ENCODE measurements at places on chromosomes 16 and 17.

GRCh38 chr17:39921323-39921722 is 2.9 kb upstream of the GSDMB start:
- DNase-seq, result no peak

DNA sequence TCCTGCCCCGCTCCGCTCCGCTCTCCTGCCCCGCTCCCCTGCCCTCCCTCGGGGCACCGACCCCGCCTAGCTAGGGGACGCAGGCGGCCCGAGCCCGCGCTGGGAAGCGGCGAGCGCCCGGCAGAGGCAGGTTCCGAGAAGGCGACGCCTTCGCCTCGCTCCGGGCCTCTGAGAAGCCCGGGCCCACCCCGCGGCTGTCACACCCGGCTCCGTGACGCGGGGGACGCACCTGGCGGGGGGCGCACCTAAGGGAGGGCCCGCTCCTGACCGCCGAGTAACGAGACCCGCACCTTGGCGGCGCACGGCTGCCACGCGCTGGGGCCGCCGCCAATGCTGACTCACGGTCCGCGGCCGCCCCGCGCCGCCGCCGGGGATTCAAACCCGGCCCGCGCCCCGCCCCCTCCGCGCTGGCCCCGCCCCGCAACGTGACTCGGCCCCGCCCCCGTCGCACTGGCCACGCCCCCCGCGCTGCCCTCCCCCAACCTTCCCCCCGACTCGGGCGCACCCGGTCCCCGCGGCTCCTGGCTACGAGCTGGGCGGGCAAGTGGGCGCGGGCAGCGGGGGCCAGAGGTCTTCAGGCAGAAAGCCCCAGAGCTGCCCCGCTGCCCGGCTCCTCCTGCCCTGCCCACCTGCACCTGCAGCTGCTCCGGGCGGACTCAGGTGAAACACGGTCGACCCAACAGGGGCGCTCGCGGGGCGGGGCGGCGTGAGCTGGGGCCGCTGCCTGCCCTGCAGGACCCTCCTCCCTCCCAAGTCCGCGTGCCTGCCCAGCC is 27.8 kb downstream of the GNPTG start:
- peak; percentile 56 for DNase-seq

GRCh38 chr17:33342025-33342424 is 48.9 kb upstream of the ASIC2 start:
- DNase-seq, result no peak

DNA sequence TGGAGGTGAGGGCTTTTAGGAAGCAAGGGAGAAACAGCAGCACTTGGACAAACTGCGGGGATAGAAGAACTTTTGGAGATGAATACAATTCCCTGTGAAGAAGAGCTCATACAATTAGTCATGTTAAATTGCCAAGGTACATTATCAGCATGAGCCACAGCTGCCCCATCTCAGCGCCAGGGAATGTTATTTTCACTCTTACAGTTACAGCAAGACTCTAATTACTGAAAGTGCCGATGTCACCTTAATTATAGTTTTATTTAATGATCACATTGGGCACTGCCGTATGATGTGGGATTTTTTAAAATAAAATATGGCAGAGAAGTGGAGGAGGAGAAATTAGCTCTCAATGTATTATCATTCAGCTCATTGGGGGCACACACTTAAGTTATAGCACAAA is 144.8 kb upstream of the MON1B start:
- no peak for DNase-seq

DNA sequence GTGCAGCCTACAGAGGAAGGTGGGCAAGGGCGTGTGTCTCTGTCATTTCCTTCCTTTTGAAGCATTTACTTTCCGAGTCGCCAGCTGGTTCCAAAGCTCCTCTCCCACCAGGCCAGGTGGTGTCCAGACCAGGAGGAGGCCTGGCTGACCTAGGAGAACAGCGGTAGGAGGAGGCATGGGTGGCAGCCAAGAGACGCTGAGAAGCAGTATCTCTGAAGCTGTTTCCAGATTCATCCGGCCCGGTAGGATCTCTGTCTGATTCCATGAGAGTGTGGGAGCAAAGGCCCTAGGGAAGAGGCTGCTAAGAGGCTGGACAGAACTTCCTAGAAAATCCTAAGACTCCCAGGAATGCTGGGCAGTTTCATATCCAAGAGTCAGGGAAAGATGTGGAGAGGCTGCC is 20.3 kb downstream of the MEOX1 start:
- no peak for DNase-seq

GRCh38 chr16:30342751-30343490 is 12.2 kb downstream of the CD2BP2 start:
- DNase-seq, result no peak

- no peak for DNase-seq
These were observed 7.8 kb upstream of the MYH8 start for GRCh38 chr17:10429421-10430045.

- DNase-seq, result no peak
These were observed 193.6 kb downstream of the CPPED1 start for GRCh38 chr16:12609937-12610699.

- no peak for DNase-seq
These were observed 29.2 kb upstream of the CBFA2T3 start for GRCh38 chr16:89006036-89006752.

DNA sequence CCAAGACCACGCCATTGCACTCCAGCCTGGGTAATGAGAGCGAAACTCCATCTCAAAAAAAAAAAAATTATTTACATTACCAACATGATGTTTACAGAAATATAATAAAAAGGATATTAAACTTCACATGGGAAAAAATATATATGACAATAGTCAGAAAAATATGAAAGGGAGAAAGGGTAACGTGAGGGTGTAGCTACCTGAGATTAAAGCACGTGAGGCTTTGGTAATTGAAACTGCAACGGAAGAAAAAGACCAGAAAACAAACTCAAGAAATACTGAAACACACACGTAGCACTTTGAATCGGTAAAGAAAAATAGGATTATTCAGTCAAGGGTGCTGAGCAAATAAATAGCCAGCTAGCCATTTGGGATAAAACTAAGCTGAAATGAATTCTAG is 53.6 kb downstream of the CYTH1 start:
- no peak for DNase-seq

GRCh38 chr16:76665571-76666275 is 388.5 kb downstream of the CNTNAP4 start:
- no peak for DNase-seq

DNA sequence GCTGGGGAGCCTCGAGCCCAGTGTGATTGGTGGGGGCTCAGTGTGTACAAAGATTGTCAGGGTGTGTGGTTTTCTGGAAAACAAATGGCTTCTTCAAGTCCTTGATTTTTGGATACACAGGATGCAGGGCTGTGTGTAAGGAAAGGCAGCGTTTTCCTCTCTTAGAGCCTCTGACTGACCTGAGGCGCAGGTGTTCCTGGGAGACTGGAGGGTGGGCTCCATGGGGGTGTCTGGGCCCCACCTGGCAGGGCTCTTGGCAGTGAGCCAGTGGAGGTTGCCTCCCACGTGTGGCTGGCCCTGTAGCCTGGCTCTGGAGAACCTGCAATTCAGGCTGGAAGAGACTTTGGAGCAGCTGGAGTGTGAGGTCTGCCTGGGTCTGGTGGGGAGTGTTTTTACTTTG is 5.0 kb downstream of the FOXK2 start:
- no peak for DNase-seq

GRCh38 chr16:53565296-53565863 is 62.4 kb upstream of the AKTIP start:
- DNase-seq, result no peak

- no peak for DNase-seq
These were observed 111.9 kb downstream of the XYLT1 start for GRCh38 chr16:17358846-17359245.

GRCh38 chr17:6456914-6457687 is 12.8 kb downstream of the PIMREG start:
- peak; percentile 64 for DNase-seq

GRCh38 chr16:10256784-10257641 is 74.8 kb upstream of the GRIN2A start:
- DNase-seq, result peak; percentile 20

GRCh38 chr17:18946536-18946935 is 5.4 kb upstream of the SLC5A10 start:
- no peak for DNase-seq

GRCh38 chr17:8326511-8327302 is 12.9 kb upstream of the ODF4 start:
- peak; percentile 52 for DNase-seq

DNA sequence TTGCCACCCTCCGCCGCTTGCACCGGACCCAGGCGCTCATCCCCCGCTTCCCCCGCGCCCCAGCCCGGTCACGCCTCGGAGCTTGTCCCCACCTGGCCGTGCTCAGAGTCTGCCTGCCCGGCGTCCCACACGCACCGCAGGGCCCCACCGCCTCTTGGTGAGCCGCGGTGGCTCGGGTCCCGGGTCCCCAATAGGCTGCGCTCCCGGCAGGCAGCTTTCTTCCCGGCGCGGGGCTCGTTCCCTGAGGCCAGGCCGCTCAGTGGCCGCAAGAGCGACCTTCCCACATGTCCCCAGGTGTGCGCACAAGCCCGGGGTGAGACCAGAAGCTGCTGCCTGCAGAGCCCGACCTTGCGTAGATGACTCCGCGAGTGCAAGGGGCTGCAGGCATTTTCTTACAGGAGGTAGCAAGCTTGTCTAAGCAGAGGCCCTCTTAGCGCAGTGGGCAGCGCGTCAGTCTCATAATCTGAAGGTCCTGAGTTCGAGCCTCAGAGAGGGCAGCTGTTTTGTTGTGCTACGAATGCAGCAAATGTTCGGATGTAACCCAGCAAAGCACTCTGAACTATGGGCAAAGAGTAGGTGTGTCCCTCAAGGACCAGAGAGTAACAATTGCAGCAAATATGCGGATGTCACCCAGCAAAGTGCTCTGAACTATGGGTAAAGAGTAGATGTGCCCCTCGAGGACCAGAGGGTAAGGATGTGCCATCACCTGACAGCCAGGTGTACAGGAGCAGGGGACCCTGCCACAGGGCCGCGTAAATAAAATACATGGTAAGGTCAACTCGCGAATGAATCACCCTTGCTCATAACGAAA is 15.6 kb downstream of the TLE7 start:
- peak; percentile 63 for DNase-seq

DNA sequence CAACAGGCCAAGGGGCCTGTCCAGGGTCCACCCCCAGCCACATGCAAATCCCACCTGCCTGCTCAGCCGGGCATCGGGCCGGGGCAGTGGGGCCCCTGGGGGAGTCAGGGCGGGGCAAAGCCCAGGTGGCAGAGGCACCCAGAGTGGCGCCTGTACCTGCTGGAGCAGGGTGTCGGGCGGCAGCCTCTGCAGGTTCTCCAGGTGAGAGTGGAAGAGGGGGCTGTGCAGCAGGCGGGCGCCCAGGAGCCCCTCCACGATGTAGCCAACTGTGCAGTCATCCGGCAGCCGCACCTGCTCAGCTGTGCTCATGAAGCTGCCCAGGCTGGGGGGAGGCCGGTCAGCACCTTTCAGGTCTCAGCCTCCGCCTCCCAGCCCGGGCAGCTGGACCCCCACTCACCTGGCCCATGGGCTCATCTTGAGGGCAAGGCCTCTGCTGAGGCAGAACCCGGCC is 2.1 kb downstream of the RFNG start:
- no peak for DNase-seq

GRCh38 chr17:82005701-82006348 is 16.9 kb downstream of the CENPX start:
- no peak for DNase-seq

DNA sequence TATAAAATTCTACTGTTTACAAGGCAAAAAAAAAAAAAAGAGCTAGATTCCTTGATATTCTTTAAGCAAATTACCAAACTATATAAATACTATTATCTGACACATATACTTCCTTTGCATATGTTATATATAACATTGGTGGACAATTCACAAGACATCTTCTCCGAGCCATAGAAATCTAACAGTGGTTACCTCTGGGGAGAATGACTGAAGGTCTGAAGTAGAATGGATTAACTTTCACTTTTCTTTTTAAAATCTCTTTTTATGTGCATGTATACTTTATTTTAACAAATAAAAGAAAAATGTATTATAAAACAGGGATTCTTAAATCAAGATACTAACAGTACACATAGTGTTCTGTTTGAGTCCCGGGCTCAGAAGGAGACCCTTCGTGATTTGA is 131.0 kb downstream of the MRTFB start:
- DNase-seq, result no peak

DNA sequence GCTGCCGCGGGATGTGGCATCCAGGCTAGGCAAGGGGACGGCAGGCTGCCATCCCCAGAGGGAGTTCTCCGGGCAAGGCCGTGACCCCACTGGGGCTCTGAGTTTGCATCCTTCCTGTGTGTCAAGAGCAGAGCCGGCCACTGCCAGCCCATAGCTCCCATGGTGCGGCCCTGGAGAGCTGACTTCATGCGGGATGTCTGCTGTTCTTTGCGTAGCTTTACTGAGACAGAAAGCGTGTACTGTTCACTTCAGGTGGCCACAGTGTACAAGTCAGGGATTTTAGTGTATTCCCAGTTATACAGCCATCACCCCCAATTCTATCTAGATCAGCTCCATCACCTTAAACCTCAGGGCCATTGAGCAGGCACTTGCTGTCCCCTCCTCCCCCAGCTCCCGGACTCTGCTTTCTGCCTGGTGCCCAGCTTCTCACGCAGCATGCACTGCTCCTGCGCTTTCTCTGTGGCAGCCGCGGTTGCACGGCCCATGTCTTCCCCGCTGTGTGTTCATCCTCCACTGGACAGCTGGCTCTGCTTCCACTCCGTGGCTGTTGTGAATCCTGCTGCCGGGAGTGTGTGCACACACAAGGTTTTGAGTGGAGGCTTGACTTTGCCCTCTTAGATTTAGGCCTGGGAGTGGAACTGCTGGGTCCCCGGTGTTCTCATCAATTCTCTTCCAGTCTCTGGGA is 71.2 kb downstream of the KLHDC4 start:
- no peak for DNase-seq

DNA sequence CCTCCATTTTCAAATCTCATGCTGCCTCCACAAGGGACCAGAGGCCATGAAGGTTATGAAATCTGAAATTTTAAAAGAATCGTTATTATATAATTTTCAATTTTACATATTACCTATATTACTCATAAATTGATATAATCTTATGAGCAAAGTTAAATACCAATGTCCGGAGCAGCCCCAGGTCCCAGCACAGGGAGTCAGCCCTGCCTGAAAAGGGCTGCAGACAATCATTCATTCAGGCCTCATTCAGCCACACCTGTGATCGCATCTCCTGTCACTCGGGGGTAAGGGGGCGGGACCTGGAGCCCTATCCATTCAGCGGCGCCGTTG is 172.5 kb downstream of the AHSP start:
- no peak for DNase-seq

- no peak for DNase-seq
These were observed 3.1 kb downstream of the C17orf113 start for GRCh38 chr17:42047343-42047742.

DNA sequence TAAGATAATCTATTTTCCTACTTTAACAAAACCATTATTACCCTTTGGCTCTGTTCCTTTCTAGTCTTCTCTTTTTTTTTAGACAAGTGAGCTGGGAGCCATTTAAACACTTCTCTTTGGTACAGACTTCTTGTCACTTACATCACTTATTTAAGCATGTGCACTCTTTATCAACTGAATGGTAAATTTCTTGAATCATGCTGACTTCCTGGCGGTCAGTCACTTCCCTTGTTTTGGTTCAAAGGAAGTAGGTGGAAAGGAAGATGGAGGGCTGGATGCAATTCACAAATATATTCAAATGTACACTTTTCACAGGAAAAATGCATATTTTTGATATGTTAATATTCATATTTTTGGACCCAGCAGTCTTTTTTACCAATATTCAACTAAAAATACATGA is 97.1 kb downstream of the ITFG1 start:
- DNase-seq, result peak; percentile 67
